Ovary (tissue), 10 donors: ENCODE measurements at places on chromosomes 5 and 9. TPM values are rescaled to one million over a fixed set of nuclear protein-coding genes. Genes with fewer than 3 reads are reported as not detected.

The HSPB3 gene
- total RNA-seq: 1.0 TPM

The IFNA13 gene
- not detected for total RNA-seq

The WHRN gene
- 25.6 TPM for total RNA-seq

The ANKRD18A gene
- 2.2 TPM for total RNA-seq

The SLC6A18 gene
- total RNA-seq: not detected

The UBAP1 gene
- total RNA-seq: 25.8 TPM

The OR1J2 gene
- total RNA-seq: not detected

The ACOT12 gene
- not detected for total RNA-seq

The DHFR gene
- total RNA-seq: 12.4 TPM

The AK8 gene
- total RNA-seq: 0.88 TPM

DNA sequence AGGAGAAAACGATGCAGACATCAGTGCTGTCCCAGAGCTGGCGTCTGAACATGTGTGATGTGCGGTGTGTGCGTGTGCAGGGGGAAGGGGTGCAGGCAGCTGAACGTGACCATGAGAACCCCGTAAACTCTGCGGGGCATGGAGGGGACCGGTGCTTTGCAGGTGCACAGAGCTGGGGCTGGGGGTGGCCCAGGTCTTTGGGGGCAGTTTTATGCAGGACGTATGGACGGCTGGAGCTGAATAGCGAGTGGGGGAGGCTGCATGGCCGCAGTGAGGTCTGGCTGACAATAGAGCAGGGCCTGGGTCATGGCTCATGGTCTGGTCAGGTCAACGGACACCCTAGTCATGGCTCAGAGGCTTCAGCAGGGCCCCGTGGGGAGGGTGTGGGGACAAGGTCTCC is 3.3 kb upstream of the EXOC3 start:
- H3K27me3 ChIP-seq: no peaks in the 10 kb centered on the region
- no peaks in the 10 kb centered on the region for H3K36me3 ChIP-seq
- no peak for DNase-seq
- peaks cover 14% of the 10 kb centered on the region for H3K4me1 ChIP-seq
- H3K27ac ChIP-seq: no peak overlapping the region
- H3K4me3 ChIP-seq: no peak overlapping the region

- DNase-seq: peak; percentile 5
- no peaks in the 10 kb centered on the region for H3K36me3 ChIP-seq
- H3K27ac ChIP-seq: no peak overlapping the region
- no peaks in the 10 kb centered on the region for H3K4me1 ChIP-seq
Measured at GRCh38 chr9:138095813-138096518, 218.4 kb downstream of the CACNA1B start.

- no peaks in the 10 kb centered on the region for H3K36me3 ChIP-seq
- no peaks in the 10 kb centered on the region for H3K27me3 ChIP-seq
- peak; percentile 3 for DNase-seq
- no peak overlapping the region for H3K27ac ChIP-seq
- no peak overlapping the region for H3K4me3 ChIP-seq
Measured at GRCh38 chr9:138048184-138048583, 170.6 kb downstream of the CACNA1B start.

DNA sequence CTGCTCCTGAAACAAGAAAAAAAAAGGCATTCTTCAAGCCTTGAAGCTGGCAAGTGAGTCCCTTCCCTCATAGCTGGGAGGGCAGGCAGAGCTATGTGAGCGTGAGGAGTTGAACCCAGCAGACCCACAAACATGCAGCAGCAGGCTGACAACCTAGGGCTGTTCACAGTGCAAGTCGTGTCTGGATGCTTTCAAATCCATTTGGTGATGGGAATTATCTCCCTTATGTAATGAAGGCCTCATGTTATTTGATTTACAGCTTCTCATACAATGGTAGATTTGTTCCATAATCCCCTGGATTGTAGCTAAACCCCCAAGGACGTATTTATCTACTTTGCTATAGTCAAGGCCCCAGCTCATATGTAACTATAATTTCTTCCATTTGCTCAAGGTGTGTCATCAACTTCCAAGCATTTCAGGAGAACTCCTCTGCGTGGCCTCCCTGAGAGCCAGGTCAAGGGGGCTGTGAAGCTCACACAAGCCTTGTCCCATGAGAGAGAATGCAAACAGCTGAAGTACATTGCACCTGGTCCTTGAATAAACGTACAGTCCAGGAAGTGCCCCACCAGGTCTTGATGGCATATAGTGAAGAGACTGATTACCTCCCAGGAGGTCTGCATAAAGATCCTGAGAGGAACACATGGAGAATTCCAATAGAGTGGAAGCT is 124.8 kb upstream of the SLC1A3 start:
- H3K27me3 ChIP-seq: no peaks in the 10 kb centered on the region
- no peaks in the 10 kb centered on the region for H3K36me3 ChIP-seq
- no peaks in the 10 kb centered on the region for H3K4me1 ChIP-seq
- H3K4me3 ChIP-seq: no peak overlapping the region

DNA sequence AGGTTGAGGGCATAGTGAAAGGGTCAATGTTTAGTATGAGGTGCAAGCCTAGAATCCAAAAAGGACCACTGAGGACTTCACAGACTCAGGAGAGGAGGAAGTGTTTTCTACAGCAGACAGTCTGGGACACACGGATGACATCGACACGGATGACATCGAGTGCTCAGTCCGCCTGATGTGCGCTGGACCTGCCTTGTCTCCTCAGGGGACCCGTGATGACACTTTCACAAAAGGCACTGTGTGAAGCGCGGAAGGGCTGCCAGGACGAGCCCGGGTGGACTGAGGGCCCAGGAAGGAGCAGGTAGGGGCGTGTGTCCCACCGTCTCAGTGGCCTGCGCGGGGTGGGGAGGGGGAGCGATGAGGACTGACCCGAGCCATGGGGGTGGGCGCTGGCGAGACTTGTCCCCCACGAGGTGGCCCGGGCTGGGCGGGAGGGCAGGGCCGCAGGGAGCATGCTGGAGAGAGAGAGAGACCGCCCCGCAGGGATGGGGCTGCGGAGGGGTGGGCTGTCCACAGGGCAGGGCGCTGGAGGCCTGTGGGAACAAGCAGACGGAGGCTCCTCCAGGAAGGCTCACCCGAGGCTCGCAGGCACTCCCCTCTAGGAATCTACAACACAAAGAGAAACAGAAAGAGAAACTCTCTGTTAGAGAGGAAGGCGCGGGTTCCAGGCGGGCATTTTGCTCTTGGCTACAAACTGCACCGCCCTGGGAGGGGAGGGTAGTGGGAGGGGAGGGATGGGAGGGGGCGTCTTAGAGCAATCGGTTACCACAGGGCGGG is 54.9 kb downstream of the USP20 start:
- H3K27me3 ChIP-seq: no peaks in the 10 kb centered on the region
- H3K4me3 ChIP-seq: no peak overlapping the region
- H3K27ac ChIP-seq: no peak overlapping the region
- DNase-seq: no peak
- H3K36me3 ChIP-seq: no peaks in the 10 kb centered on the region

DNA sequence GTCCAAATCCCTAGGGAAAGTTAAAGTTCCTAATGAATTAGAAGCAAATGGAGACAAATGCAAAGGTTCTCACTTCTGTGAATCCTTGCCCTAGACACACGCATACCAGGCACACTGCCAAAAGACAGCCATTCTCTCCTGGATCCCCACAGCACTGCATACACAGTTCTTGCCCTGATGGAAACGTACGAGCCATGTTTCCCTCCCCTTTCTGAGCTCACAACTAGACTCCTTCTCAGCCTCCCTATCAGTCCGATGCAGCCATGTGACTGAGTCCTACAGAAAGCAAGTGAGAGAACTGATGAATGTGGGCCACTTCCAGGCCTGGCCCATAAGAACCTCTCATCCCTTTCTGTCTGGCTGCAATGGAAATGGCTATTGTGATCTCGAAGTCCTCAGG is 92.0 kb downstream of the ZNF608 start:
- H3K36me3 ChIP-seq: no peaks in the 10 kb centered on the region
- no peak for DNase-seq
- peaks cover 13% of the 10 kb centered on the region for H3K4me1 ChIP-seq
- H3K27me3 ChIP-seq: no peaks in the 10 kb centered on the region
- H3K4me3 ChIP-seq: no peak overlapping the region
- H3K27ac ChIP-seq: no peak overlapping the region

DNA sequence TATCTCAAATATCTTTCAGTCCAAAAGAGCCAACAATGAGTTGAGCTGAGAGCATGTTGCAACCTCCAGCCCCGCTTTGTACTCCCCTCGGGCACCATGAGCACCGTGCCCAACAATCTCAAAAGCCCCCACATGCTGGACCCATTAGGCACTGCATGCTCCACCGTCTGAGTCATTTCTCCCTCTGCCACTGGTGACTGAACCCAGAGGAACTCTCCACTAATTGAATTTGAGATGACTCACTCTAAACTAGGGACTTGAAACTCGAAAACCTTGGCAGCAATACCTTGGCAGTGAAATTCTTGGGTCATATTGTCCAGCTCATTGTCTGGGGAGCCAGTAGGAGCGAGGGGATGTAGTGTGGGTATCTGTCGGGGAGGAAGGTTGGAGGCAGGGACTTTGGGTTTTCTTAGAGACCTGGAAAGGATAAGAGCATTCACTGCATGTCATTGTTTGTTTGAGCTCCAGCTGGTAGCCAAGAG is 49.9 kb upstream of the SLIT3 start:
- H3K27ac ChIP-seq: no peak overlapping the region
- no peaks in the 10 kb centered on the region for H3K36me3 ChIP-seq
- H3K4me1 ChIP-seq: no peaks in the 10 kb centered on the region
- DNase-seq: no peak

DNA sequence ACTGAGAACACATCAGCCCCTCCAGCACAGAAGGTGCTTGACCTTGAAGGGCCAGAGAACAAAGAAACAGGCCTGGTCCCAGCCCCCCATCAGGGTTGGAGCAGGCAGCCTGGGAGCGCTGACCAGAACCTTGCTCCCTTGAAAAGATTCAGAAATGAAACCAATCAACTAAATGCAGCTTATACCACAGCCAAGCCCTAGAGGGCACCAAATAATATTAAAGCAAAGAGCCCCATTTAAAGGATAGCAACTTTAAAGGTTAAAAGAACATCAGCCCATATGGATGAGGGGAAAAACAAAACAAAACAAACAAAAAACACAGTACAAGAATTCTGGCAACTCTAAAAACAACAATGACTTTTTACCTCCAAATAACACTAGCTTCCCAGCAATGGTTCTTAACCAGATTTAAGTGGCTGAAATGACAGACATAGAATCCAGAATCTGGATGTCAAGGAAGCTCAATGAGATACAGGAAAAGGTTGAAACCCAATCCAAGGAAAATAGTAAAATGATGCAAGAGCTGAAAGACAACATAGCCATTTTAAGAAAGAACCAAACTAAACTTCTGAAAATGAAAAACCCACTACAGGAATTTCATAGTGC is 471.9 kb downstream of the MTRR start:
- DNase-seq: no peak
- H3K27ac ChIP-seq: no peak overlapping the region
- H3K4me3 ChIP-seq: no peak overlapping the region
- no peaks in the 10 kb centered on the region for H3K27me3 ChIP-seq
- no peaks in the 10 kb centered on the region for H3K4me1 ChIP-seq

- H3K27me3 ChIP-seq: no peaks in the 10 kb centered on the region
- DNase-seq: no peak
- no peaks in the 10 kb centered on the region for H3K4me1 ChIP-seq
- H3K36me3 ChIP-seq: no peaks in the 10 kb centered on the region
Measured at GRCh38 chr5:54313311-54314270, 3.2 kb upstream of the ARL15 start.

- no peak overlapping the region for H3K4me3 ChIP-seq
- H3K27me3 ChIP-seq: no peaks in the 10 kb centered on the region
- no peak for DNase-seq
- no peak overlapping the region for H3K27ac ChIP-seq
- H3K4me1 ChIP-seq: no peaks in the 10 kb centered on the region
- no peaks in the 10 kb centered on the region for H3K36me3 ChIP-seq
Measured at GRCh38 chr9:2214707-2215106, 199.6 kb downstream of the SMARCA2 start.

DNA sequence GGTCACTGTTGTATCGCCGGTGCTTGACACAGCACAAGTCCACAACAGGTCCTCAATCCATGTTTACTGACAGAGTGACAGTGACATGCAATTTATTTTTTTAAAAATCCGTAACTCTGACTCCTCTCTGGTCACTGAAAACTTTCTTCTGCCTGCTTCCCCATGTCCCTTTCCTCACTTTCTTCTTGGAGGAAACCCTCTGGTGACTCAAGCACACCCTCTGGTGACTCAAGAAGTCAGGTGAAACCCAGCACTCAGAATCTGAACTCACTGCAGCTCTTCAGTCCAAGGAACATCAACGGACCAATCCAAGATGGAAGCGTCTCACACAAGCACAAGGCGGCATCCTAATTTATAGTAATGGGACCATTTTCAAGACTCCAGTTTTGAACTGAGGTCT is 245.9 kb downstream of the FSTL4 start:
- no peak overlapping the region for H3K27ac ChIP-seq
- H3K27me3 ChIP-seq: no peaks in the 10 kb centered on the region
- H3K36me3 ChIP-seq: no peaks in the 10 kb centered on the region
- DNase-seq: no peak

GRCh38 chr9:109295221-109296130 is 25.4 kb downstream of the EPB41L4B start:
- no peak for DNase-seq
- no peaks in the 10 kb centered on the region for H3K36me3 ChIP-seq
- no peak overlapping the region for H3K27ac ChIP-seq

DNA sequence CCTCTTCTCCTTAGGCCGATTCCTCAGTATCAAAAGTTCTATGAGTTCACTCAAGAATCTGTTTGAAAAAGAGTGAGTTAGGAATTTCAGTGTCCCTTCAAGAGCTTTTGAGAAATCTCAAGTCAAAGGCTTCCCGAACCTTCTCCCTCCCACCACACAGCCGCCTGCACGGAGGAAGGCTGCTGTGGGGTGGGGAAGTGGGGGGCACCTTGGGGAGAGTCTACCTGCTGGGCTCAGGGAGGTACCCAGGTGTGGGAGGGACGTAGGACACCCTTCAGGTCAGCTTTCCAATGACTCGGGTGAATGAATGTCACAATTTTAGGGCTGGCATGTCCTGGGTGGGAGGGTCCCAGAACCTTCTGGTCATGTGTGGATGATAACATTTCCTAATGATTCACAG is 17.5 kb downstream of the CXCL14 start:
- H3K4me3 ChIP-seq: no peak overlapping the region
- DNase-seq: no peak
- no peaks in the 10 kb centered on the region for H3K27me3 ChIP-seq
- no peaks in the 10 kb centered on the region for H3K4me1 ChIP-seq
- no peak overlapping the region for H3K27ac ChIP-seq

DNA sequence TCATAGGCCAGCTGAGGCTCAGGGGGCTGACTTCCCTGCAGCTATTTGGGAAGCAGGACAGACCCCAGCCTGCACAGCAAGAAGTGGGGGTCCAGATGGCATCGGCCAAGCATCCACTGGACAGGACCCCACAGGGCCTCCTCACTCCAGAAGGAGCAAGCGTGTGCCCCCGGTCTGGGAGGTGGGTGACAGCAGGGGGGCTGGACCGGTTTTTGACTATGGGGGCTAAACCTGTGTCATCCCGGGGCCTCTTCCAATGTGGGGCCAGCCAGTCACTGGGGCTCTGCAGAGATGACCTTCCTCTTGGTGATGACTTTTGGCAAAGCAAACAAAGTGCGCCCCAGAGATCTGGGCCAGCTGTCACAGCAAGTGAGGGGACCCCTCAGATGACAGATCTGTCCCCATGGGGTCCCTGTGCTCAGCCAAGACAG is 163.9 kb downstream of the OLFM1 start:
- no peaks in the 10 kb centered on the region for H3K36me3 ChIP-seq
- H3K27me3 ChIP-seq: no peaks in the 10 kb centered on the region
- no peak overlapping the region for H3K27ac ChIP-seq
- H3K4me1 ChIP-seq: no peaks in the 10 kb centered on the region
- no peak for DNase-seq
